ENCODE measurements at places on chromosomes 1 and 21.
A peak's percentile ranks its signal among the peaks of the same experiment; 100 is the strongest.

DNA sequence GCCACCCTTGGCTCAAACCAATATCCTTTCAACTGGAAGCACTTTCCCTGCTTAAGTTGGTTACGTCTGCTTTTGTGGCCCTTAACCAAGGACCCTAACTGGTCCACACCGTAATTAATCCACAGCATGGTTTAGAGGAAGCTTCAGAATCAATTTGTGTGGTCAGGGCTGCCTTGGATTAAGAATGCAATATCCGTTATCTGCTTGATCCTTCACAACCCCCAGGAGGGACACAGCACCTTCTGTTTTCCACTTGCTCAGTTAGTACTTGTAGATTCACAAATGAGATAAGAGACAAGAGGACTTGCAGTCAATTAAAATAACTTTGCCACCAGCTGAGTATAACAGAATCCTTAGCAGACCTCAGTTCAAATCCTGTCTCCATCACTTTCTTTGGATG is 56.9 kb upstream of the LRP8 start:
- DNase-seq, result no peak

DNA sequence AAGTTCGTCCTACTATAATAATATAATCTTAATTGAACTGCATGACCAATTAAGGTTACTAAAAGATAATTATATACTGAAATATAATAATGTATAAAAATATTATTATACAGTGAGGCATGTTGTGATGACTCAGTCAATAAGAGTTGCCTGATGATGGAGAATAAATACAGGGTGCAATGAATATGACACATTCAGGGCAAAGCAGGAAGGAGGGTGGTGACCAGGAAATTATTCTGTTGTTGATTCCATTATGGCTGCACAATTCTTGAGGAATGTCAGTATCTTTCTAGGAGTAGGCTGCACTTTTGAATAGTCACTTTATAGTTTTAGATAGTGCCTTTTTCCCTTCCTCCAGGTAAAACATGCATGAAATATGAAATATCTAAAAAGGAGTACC is 46.4 kb upstream of the RGS21 start:
- no peak for DNase-seq

GRCh38 chr1:183433703-183434102 is 15.5 kb upstream of the NMNAT2 start:
- no peak for DNase-seq

GRCh38 chr1:180169640-180170195 is 15.0 kb downstream of the QSOX1 start:
- no peak for DNase-seq

GRCh38 chr1:155241841-155242264 is 13.4 kb downstream of the ENTREP3 start:
- peak; percentile 72 for DNase-seq

- DNase-seq, result no peak
Observed at GRCh38 chr1:61313906-61314422, 231.6 kb downstream of the NFIA start.

DNA sequence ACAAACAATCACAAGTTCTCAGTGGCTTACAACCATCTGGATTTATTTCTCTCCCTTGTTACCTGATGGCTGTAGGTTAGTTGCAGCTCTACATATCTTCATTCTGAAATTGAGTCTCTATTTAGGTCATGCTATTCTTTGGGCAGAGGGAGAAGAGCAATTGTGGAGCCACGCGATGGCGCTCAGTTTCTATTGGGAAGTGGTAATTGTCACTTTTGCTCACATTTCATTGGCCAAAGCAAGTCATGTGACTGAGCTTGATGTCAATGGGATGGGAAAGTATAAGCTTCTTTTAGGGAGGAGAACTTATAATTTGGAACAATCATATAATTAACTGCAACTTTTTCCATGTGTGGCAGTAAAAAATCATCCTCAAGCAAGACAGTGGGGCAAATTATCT is 166.5 kb downstream of the LMO4 start:
- no peak for DNase-seq

GRCh38 chr1:199857108-199857507 is 170.4 kb upstream of the NR5A2 start:
- peak; percentile 94 for DNase-seq

- DNase-seq, result no peak
Observed at GRCh38 chr1:66690666-66691381, 61.4 kb upstream of the DYNLT5 start.

- no peak for DNase-seq
Observed at GRCh38 chr1:172134087-172134731, 286.3 kb upstream of the C1orf105 start.

DNA sequence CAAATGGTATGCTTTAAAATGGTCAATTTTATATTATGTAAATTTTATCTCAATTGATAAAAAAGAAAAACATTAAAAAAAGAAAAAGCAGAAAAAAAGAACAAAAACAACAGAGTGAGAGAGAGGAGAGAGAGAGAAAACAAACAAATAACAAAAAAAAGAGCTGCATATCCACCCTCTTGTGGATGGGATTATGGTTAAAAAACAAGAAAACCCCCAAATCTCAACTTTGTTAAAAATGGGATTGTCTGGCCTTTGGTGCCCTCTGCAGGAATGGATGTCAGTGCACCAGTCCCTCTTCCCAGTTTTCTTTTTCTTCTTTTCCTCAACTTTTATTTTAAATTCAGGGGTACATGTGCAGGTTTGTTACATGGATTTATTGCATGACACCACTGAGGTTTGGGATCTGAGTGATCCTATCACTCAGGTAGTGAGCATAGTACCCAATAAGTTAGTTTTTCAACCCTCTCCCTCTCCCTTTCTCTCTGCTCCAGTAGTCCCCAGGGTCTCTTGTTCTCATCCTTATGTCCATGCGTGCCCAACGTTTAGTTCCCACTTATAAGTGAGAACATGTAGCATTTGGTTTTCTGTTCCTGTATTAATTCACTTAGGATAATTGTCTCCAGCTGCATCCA is 28.1 kb downstream of the RNF187 start:
- peak; percentile 66 for DNase-seq

- DNase-seq, result no peak
Observed at GRCh38 chr1:114010433-114011184, 31.3 kb downstream of the OLFML3 start.

DNA sequence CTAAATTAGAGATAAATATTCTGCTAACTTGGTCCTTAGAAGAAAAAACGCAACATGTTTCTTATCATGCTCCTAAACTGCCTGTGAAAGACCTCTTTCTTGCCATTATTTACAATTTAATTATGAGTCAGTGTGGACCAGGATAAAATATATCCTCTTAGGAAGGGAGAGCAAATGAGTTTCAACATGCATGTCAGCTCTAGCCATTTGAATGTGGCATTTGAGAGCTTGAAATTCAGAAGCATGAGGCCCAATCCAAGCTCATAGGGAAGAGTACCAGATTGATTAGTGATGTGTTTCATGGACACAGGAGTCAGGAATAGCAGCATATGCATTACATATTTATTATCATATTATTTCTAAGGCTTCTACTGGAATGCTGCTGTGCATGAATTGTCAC is 39.3 kb downstream of the TBX15 start:
- no peak for DNase-seq

DNA sequence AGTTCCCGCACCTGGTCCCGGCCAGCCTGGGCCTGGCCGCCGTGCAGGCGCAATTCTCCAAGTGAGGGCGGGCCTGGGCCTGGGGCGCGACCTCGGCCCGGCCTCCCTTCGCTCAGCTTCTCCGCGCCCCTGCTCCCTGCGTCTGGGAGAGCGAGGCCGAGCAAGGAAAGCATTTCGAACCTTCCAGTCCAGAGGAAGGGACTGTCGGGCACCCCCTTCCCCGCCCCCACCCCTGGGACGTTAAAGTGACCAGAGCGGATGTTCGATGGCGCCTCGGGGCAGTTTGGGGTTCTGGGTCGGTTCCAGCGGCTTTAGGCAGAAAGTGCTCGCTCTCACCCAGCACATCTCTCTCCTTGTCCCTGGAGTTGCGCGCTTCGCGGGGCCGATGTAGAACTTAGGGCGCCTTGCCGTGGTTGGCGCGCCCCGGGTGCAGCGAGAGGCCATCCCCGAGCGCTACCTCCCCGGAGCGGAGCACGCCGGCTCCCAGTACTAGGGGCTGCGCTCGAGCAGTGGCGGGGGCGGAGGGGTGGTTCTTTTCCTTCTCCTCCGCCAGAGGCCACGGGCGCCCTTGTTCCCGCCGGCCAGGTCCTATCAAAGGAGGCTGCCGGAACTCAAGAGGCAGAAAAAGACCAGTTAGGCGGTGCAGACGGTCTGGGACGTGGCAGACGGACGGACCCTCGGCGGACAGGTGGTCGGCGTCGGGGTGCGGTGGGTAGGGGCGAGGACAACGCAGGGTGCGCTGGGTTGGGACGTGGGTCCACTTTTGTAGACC is 1.2 kb downstream of the OLIG1 start:
- peak; percentile 70 for DNase-seq

DNA sequence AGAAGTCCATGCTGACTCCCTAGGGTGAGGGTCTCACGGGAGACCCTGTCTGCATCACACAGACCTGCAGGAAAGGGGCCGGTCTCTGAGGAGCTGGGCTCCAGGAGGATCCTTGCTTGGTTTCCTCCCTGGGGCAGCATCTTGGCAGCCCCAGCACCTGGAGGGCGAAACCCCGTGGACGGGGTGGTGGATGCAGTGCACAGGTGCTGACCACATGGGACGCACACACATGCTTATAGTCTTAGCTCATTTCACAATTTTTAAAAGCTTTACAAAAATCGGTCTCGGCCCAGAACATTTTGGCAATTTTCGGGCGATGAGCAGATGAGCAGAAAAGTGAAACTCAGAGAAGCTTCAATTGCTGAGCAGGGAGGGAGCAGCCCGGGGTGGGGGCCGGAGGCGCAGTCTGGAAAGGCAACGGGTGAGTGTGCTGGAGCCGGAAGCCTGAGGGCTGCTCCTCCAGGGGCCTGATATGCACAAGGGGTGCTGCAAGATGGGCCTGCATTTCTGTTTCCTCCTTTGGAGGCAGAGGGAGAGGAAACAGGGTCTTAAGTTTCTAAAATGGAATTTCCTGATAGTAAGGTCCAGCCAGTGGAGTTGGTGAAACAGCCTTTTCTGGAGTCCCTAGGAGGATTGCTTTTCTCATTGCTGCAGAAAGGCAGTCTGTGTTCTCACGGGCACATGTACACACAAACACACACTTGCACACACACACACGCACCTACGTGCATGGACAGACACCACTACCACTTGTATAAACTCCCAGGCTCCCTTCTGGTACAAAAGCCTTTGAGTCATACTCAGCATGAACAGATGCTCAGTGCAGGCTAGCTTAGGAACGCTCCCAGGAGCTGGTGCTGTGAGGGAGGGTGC is 60.6 kb downstream of the SCCPDH start:
- no peak for DNase-seq

GRCh38 chr1:150514913-150515327 is 632 bp upstream of the FALEC start:
- DNase-seq, result no peak

- no peak for DNase-seq
Observed at GRCh38 chr1:85612704-85613361, 32.3 kb downstream of the CCN1 start.

Data from suppressor macrophage treated with lipopolysaccharide for 1 hour (primary cell).